ENCODE measurements at places on chromosomes 12 and 14.

GRCh38 chr12:47811072-47811396 lies 8.7 kb downstream of the HDAC7 start:
- DNase-seq = no peak

GRCh38 chr12:49707812-49708147 lies 575 bp upstream of the FMNL3 start:
- no peak for DNase-seq

DNA sequence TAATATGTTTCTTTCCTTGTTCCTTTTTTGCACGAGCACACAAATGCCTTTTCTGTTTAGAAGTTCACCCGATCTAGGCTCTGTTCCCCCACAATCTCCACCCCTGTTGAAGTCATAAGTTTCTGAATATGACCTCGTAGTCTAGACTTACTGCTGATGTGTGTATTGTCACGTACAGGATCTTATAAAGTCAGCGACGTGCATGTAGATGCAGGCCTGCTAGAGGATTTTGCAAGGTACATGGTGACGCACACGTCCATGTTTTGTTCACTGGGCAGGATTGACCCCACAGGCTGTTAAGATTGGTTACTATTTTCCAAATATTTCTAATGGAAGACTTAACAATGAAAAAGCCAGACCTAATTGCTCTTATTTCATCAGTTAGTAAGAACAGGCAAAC lies 46.2 kb upstream of the CCDC91 start:
- no peak for DNase-seq

DNA sequence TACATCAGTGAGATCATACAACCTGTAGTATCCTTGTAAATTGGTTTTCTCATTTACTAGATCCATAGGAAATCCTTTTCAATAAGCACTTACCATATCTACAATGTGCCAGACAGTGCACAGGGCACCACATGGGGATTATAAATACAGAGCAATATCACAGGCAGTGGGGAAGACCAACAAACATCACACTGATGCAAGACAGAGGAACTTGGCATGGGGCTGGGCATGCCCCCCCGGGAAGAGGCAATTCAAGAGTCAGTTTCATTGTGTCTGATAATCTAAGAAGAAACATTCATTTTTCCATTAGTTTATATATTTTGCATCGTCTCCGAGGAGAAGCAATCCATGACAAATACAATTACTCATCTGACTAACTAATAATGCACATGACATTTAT lies 16.2 kb downstream of the NT5DC3 start:
- no peak for DNase-seq

DNA sequence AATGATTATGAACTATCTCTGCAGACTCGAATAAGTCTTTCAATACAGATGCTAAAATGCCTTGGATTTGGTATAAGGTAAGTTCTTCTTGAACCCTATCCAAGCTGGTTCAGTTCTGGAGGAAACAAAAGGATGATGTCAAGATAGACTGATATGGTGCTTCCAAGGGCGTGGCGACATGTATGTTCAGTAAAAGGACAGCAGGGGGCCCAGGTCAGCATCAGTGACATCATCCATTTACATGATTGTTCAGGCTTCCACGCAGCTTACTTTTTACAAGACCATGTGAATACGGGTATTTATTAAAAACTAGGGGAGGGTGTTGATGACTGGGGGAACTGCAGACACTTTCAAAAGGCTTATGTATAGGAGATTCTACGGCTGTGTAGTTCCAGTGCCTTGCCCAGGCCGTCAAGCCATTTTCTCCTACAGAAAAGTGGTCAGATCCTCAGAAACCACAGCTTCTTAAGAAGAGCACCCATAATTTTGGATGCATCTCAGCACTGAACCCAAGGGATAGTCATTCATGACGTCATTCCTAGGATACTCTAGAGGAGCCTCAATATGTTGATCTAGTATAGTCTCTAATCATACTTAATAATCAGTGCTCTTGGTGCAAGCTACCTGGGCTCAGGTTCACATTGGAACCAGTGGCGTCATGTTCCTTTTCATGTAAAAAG lies 527.7 kb downstream of the FUT8 start:
- DNase-seq = no peak

DNA sequence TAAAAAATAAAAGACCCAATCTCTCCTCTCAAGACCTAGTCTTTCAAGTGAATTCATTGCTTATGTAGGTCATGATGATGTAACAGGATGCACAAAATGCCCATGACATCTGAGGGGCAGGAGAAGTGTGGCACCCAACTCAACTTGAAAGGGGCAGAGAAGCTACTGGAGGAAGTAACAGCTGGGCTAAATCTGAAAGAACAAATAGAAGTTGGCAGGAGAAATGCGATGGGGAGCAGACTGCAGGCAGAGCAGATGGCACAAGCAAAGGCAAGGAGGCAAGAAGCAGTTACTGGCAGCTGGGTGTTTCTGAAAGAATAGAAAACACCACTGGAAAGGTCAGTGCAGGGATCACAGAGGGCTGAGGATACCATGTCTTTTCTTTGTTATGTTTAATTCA lies 14.6 kb downstream of the SLC38A4 start:
- no peak for DNase-seq

- no peak for DNase-seq
Observed at GRCh38 chr14:32230181-32230580, 27.1 kb upstream of the RNU6-8 start.

DNA sequence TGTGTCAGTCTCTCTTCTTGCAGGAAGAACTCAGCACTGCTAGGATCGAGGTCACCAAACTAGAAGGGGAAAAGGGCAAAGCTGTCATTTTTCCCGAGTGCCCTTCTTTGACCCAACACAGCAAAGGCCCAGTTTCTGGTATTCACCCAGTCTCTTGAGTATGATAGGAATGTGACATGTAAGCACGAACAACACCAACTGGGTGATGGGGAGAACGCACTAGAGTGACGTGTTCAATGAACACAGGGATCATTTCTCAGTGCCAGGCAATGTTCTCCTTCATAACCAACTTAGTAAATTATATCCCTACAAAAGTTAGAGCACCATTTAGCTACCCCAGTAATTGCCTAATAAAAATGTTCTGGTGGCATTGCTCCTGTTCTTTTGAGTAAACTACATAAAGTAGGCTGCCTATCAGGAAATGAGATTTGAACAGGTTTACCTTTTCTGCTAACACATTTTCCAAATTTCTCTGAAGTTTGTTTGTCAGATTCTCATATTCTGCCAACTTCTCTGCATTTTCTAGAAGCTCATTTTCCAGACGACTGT lies 64.5 kb downstream of the NIN start:
- no peak for DNase-seq

DNA sequence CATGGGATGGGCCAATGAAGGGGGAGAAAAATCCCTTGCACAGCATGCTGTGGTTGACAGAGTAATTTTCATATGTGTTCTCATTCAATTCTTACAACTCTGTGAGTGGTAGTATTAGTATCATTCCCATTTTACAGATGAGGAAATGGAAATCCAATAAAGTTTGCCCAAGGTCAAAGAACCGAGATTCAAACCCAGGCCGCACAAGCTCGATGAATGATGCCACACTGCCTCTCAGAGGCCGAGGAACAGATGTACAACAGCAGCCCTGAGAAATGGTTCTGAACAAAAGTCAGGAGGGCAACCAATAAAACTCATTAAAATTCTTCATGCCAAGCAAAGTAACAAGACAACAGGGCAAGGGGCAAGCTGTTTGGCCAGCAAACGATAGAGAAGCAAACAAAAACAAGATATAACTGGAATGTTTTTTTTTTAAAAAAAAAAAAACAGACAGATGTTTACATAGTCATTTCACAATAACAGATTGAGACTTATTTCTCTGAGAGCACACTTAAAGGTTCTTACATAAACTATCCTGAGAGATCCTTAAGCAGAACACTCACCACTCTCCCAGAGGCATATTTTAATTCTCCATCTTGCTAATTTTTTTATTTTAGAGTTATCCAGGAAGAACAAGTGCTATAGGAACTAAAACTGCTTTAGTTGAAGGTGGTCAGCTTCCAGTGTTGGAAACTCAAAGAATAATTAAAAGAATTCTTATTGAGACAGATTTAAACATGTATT lies 85.8 kb downstream of the EXOC5 start:
- peak; percentile 31 for DNase-seq

GRCh38 chr12:49129332-49130150 lies 1.7 kb downstream of the TUBA1B start:
- DNase-seq = peak; percentile 44

GRCh38 chr14:54785778-54786770 lies 116.6 kb downstream of the GCH1 start:
- DNase-seq = no peak

- DNase-seq = no peak
Observed at GRCh38 chr14:75449696-75450095, 21.9 kb downstream of the JDP2 start.

GRCh38 chr12:76199808-76200207 lies 115.3 kb upstream of the NAP1L1 start:
- no peak for DNase-seq

GRCh38 chr14:51498411-51499227 lies 153.1 kb upstream of the FRMD6 start:
- peak; percentile 55 for DNase-seq

DNA sequence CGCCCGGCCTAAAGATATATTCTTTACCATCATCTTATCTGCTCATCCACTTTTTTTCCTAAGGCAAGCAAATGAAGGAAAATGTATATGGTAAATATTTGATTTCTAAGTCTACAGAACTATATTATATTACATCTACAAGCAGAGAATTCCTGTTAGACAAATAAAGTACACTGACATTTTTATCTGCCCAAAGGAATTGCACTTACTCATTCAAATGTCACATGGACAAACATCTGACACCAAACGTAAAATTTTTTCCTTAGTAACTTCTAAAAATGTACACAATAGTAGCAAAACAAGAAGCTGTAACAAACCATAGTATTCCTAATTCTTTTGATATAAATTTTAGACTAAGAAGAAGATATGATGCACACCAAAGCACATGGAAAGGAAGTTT lies 51.0 kb downstream of the SPPL3 start:
- no peak for DNase-seq

DNA sequence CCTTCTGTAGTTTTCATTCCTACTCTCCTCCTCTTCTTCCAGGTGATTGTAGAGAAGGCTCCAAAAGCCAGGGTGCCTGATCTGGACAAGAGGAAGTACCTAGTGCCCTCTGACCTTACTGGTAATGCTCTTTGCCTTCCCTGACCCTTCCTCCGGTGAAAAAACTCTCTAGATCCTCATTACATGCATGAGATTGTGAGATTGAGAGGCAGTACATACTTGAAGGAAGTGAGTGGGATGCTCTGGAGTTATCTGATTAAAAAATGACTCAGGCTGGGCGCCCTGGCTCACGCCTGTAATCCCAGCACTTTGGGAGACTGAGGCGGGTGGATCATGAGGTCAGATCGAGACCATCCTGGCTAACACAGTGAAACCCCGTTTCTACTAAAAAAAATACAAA lies 5.3 kb downstream of the GABARAPL1 start:
- no peak for DNase-seq
